H1 (cell line): ENCODE measurements at places on chromosomes 1 and 21.

- H3K4me3 ChIP-seq = no peak overlapping the region
- DNase-seq = no peak
- H3K27ac ChIP-seq = no peak overlapping the region
- H3K4me1 ChIP-seq = no peaks in the 10 kb centered on the region
- no peaks in the 10 kb centered on the region for H3K27me3 ChIP-seq
- peaks cover 18% of the 10 kb centered on the region; the same call in 1 of the 2 replicates for H3K36me3 ChIP-seq
Measured at GRCh38 chr1:15727424-15727823, 8.6 kb upstream of the SLC25A34 start.

DNA sequence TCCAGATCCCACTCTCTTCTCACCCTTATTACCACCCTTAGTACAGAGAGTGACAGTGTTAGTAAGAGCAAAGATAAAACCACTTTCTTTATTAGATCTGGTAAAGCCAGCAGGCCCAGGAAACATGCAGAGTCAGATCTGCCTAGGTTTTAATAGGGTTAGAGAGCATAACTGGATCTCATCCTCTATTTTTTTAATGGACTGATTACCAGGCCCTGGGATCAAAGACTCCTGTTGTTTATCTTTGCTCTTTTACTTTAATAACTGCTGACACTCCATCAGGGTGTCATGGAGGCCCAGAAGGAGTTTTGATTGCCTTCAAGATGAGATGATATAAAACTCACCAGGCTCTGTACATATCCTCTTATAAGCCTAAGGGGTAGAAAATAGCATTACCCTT lies 45.3 kb upstream of the RGS5 start:
- H3K4me3 ChIP-seq = no peak overlapping the region
- no peak overlapping the region for H3K27ac ChIP-seq
- no peaks in the 10 kb centered on the region for H3K4me1 ChIP-seq
- H3K36me3 ChIP-seq = no peaks in the 10 kb centered on the region

DNA sequence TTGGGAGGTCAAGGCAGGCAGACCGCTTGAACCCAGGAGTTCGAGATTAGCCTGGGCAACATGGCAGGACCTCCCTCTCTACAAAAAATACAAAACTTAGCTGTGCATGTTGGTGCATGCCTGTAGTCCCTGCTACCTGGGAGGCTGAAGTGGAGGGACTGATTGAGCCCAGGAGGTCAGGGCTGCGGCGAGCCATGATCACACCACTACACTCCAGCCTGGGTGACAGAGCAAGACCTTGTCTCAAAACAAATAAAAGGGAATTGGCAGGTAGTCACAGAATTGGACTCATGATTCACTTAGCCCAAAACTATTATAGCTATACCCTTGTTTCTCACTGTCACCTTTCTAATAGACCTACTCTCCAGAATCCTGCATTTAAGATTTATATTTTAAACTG lies 5.5 kb downstream of the TADA1 start:
- no peaks in the 10 kb centered on the region for H3K27me3 ChIP-seq
- H3K27ac ChIP-seq = no peak overlapping the region
- H3K4me1 ChIP-seq = peaks cover 7% of the 10 kb centered on the region
- H3K36me3 ChIP-seq = no peaks in the 10 kb centered on the region
- no peak overlapping the region for H3K4me3 ChIP-seq
- DNase-seq = no peak

DNA sequence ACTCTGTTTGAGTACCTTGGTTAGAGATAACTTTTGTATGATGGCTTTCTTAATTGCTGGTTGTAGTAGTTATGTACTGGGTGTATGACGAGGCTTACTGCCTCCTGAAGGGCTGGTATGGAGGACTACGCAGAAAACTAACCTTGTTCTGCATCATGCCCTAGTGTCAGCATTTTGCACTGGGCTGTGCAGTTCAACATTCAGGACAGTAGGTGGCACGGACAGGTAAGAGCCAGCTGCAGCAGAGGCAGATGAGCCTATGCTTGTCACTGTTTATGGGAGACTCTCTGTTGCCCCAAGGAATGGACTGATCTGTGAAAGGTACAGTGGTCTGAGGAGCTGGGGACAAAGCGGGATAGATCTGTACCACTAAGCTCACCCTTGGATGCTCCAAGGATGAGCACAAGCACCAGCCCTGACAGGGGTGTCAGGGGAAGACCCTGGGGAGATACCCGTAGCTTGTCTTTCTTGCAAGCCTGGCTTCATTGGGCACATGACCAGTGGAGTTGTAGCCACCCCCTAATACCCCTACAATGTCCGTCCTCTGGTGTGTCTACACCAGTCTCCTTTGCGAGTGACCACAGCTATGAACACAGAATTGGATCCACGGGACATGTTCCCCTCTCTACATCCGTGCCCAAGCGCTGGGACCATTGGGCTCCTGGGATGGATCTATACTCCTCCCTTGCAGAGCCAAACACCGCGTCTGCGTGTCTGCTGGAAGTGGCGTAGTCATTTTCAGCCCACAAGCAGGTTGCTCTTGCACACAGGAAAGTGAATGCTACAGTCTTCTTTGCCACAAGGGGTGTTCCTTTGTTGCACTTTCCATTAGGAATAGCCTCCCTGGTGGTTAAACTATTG lies 51.1 kb upstream of the CFHR3 start:
- peak; percentile 81 for DNase-seq
- H3K4me1 ChIP-seq = no peaks in the 10 kb centered on the region
- H3K27ac ChIP-seq = no peak overlapping the region

DNA sequence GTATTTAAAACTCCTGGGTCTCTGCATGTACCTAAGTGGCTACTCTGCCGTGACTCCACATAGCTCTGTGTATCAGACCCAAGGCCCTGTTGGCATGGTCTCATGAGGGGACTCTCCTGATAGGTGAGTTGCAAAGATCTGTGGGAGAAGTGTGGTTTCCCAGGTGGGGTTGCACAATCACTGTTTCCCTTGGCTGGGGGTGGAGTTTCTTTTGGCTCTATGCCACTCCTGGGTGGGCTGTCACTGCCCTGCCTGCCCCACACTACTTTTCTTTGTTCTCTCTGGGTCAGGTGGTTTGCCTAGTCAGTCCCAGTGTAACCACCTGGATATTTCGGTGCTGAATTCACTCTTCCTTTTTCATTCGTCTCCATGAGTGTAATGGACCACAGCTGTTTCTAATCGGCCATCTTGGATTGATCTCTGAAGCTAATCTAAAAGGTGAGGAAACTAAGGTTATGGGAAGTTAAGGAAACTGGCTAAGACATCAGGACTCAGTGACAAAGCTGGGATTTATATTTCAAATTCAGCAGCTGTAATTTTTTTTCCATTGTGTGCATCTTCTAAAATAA lies 97.1 kb upstream of the CACYBP start:
- H3K27me3 ChIP-seq = no peaks in the 10 kb centered on the region
- no peak overlapping the region; the same call in 1 of the 2 replicates for H3K27ac ChIP-seq
- no peaks in the 10 kb centered on the region for H3K36me3 ChIP-seq
- H3K4me3 ChIP-seq = no peak overlapping the region
- DNase-seq = no peak

DNA sequence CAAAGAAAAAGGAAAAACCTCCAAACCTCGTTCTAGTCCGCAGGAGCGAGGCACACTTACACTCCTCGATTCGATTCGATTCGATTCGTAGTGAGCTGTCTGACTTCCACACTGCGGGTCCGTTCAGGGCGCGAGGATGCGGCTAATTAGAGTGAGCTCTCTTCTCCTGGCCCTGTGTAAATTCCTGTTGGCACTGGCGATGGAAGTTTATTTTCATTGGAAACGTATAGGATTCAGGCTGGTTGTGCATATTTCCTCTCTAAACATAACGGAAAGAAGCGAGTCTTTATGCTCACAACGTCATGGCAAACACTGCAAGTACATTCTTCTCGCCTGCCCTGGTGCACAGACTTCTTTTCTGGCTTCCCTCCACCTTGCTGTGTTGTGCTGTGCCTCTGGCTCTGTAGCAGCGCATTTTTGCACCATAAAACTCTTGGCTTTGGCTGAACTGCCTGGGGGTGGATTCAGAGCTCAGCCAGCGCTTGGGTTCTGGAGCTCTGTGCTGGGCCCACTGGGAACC lies 2.7 kb downstream of the HUNK start:
- H3K27me3 ChIP-seq = no peaks in the 10 kb centered on the region
- H3K36me3 ChIP-seq = no peaks in the 10 kb centered on the region
- DNase-seq = no peak
- H3K4me3 ChIP-seq = no peak overlapping the region
- H3K27ac ChIP-seq = no peak overlapping the region
- peaks cover 14% of the 10 kb centered on the region for H3K4me1 ChIP-seq

DNA sequence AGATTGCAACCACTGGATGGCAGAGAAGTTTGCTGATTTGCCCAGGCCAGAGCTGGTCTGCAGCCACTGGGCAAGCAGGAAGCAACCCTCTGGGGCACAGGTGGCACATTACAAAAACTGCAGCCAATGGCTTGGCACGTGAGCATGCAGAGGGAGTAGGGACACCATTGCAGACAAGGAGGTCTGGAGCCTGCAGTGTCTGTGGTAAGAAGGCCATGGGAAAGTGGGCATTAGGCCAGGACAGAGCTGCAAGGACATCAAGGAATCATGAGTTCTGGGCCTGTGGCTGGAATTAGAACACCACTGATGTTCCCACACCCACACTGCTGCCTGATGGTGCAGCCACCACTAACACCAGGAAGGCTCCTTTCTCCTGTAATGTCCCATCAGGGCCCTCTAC lies 113.0 kb downstream of the TSEN15 start:
- H3K27me3 ChIP-seq = no peaks in the 10 kb centered on the region
- no peak for DNase-seq
- no peaks in the 10 kb centered on the region for H3K36me3 ChIP-seq
- H3K27ac ChIP-seq = no peak overlapping the region

DNA sequence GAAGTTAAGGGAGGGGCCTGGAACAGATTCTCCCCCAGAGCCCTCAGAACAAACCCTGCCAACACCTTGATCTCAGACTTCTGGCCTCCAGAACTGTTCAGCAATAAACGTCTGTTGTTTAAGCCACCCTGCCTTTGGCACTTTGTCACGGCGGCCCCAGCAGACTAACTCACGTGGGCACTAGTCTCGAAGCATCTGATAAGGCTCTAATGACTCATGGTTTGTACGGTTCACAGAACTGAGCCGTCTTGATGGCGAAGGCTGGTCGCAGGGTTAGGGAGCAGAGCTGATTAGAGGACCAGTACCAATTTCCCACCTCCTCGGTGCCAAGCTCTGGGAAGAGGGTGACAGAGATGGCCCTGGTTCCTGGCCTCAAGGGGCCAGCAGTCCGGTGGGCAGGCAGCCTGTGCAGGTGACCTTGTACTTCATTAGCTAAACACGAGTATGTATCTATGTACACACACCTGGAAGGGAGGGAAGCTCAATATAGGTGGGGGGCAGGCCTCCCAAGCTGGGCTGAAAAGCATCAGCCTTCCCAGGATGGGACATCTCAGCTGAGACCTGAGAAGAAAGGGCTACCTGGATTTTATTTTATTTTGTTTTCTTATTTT lies 112.8 kb downstream of the MRPS6 start:
- no peak overlapping the region for H3K27ac ChIP-seq
- H3K27me3 ChIP-seq = no peaks in the 10 kb centered on the region
- H3K4me1 ChIP-seq = no peaks in the 10 kb centered on the region
- H3K36me3 ChIP-seq = no peaks in the 10 kb centered on the region
- no peak overlapping the region for H3K4me3 ChIP-seq

DNA sequence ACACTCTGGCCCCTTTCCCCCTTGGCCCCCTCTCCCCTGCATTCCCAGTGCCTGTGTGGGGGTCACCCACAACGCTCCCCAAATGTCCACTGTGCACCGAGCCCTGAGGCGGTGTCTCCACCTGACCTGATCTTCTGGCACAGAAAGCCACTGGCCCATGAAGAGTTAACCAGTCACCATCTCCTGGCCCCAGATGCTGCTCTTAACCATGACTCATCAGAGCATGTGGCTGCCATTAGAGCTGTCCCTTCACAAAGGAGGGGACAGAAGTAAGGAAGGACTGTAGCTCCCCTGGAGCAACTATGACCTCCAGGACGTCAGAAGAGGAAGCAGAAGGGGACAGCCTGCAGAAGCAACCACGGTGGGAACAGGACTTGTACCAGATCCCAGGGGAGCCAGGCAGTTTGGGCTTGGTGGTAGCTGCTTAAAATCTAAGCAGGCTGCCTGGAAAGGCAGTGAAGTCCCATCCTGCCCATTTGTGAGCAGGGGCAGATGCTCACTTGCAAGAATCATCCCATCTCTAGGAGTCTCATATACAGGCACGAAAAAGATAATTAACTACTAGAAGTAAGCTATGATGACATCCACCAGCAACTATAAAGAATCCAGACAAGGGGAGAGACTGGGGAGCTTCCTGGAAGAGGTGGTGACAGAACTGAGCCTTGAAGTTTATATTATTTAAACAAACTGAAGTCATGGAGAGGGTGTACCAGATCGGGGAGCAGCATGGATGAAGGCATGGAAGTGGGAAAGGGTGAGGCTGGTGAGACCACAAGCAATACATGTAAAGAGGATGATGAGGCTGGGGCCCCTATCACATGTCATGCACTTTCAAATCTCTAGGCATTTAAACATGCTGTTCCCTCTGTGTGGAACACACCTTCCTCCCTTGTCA lies 1.1 kb upstream of the TTC39A start:
- H3K36me3 ChIP-seq = no peaks in the 10 kb centered on the region
- H3K27ac ChIP-seq = no peak overlapping the region
- peaks cover 8% of the 10 kb centered on the region for H3K4me1 ChIP-seq
- DNase-seq = no peak
- no peak overlapping the region; the same call in 1 of the 2 replicates for H3K4me3 ChIP-seq
- peaks cover 7% of the 10 kb centered on the region; the same call in 1 of the 2 replicates for H3K27me3 ChIP-seq

DNA sequence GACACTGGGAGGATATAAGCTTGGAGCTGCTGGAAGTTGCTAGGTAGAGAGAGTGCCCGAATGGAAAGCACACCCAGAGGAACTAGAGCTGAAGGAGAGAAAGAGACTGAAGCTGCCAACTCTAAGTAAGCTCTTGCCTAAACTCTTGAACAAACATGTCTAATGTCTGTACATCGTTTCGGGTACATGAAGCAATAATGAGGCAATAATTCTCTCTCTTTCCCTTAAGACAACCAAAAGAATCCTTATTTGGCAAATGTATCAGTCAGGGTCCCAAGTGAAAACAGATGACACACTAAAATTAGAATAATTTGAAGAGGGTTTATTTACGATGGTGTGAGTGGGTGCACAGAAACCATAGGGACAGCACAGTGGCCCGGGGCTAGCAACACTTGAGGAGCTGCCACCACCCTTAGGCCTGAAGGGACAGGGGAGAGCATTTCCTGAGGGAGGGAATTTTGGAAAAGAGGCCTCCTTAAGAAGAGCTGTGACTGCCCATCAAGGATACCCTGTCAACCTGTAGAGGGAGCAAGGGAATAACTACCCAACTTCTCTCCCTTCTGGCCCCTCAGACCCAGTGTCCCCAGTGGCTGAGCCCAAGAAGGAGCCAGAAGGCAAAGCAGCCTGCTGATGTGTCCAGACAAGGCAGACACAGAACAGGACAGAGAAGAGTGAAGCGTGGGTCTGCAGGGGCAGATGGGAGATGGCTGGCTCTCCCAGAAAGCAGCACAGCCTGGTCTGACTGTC lies 36.1 kb upstream of the KHDRBS1 start:
- no peaks in the 10 kb centered on the region for H3K4me1 ChIP-seq
- no peak overlapping the region for H3K4me3 ChIP-seq
- no peaks in the 10 kb centered on the region for H3K27me3 ChIP-seq
